ENCODE measurements at places on chromosomes 13 and 19.

DNA sequence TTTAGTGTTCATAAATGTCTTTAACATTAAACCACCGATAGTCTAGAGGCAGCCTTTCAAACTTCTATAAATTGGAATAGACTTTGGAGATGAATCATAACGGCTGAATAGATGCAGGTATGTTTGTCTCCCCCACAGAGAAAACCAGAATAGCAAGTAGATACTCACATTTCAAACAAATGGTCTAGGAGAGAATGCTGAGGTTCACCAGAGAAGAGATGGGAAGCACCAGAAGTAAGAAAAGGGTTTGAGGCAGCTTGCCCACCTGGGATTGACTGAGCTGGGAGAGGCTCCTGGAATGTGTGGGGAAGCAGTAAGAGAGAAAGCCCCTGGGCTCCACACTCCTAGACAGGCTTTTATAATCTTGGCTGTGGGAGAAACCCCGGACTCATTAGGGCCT is 6.4 kb downstream of the IGFL3 start:
- DNase-seq = no peak

GRCh38 chr13:28349907-28350654 is 144.8 kb downstream of the FLT1 start:
- no peak for DNase-seq

GRCh38 chr13:27053902-27054595 is 117.6 kb downstream of the USP12 start:
- DNase-seq = no peak

- peak; percentile 95 for DNase-seq
Measured at GRCh38 chr19:12782424-12783290, 7.3 kb upstream of the HOOK2 start.

DNA sequence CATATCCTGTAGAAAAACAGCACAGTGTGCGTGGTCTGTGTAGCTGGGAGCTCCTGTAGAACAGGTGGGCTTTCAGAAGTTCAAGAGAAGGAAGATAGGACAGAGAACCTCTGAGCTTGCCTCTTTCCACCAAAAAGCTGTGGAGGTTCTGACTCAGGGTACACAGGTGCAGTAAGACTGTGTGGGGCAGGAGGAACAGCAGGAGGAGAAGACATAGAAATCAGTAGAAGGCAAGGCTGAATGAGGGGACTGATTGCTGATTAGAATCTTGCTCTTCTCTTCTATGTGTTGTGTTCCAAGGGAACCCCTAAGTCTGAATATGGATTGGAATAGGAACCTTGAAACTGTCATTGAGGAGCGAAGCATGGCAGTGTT is 122.7 kb downstream of the AKAP11 start:
- DNase-seq = no peak

- no peak for DNase-seq
Measured at GRCh38 chr13:59000770-59001169, 1163.0 kb downstream of the DIAPH3 start.

DNA sequence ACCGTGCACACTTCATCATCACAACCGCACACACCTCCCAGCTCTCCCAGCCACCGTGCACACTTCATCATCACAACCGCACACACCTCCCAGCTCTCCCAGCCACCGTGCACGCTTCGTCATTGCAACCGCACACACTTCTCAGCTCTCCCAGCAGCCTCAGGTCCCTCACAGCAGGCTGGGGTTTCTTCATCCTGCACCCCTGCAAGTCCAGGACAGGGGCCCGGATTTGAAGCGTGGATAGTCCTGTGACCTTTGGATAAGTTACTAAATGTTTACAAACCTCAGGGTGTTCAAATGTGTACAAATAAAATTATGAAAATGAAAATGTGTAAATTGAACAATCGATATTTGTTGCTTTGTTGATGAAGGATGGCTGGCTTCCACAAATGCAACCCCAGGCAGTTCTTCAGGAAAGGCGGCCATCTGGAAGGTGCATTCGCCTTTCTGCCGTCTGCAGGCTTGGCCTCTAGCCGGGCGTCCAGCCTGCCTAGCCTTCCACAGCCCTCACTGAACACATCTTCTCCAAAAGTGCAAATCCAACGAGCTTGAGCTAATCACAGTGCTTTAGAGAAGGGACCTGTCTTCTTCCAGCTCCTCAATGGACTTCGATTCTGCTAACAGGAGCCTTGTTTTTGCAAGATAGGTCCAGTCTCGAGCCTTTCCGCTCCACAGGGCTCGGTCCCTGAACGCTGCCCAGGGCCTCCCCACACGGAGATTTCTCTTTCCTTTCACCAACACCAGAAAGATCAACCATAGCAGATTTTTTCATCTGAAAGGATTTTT is 74.2 kb downstream of the SPACA7 start:
- DNase-seq = no peak

DNA sequence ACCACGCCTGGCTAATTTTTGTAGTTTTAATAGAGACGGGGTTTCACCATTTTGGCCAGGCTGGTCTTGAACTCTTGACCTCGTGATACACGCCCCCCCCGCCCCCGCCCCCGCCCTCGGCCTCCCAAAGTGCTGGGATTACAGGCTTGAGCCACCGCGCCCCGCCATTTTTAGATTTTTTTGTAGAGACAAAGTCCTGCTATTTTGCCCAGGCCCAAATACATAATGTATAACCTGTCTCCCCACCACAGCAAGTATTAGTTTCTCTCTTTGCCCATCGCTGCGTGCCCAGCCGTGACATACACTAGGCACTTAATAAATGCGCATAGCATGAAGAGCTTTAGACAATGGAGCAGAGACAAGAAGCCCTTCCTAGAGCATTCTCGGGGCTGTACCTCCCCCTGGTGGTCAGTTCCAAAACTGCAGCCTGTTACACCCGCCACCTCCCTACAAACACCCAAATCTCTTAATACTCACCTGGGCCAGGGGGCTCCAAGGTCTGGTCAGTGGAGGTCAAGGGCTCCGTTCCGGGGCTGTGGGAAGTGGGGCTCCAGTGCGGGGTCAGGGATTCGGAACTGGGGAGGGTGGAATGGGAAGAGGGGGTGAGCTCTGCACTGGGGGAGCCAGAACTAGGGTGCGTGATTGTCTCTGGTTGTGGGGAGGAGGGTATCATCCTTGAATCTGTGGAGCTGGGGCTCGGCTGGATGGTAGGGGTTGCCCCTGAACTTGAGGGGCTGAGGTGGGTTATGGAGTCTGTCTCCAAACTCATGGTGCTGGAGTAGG is 22.5 kb downstream of the IQCN start:
- DNase-seq = no peak

DNA sequence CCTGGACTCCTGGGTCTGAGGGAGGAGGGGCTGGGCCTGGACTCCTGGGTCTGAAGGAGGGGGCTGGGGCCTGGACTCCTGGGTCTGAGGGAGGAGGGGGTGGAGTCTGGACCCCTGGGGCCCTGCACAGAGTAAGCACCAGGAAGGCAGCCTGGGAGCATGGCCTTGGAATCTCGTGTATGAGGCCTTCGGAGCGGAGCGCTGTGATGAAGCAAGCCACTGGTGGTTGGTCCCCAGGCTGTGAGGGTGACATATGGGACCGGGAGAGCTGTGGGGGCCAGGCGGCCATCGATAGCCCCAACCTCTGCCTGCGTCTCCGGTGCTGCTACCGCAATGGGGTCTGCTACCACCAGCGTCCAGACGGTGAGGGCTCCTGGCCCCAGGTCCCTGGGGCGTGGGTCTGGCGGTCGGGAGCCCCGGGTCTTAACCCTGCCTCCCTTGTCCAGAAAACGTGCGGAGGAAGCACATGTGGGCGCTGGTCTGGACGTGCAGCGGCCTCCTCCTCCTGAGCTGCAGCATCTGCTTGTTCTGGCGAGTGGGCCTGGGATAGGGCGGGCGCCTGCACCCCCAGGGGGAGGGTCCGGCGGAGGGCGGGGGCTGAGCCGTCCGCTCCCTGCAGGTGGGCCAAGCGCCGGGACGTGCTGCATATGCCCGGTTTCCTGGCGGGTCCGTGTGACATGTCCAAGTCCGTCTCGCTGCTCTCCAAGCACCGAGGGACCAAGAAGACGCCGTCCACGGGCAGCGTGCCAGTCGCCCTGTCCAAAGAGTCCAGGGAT is 918 bp downstream of the TMEM190 start:
- DNase-seq = no peak

- no peak for DNase-seq
Measured at GRCh38 chr19:39424934-39425333, 10.8 kb downstream of the RPS16 start.

- DNase-seq = no peak
Measured at GRCh38 chr19:17070421-17070820, 4.8 kb downstream of the HAUS8 start.

DNA sequence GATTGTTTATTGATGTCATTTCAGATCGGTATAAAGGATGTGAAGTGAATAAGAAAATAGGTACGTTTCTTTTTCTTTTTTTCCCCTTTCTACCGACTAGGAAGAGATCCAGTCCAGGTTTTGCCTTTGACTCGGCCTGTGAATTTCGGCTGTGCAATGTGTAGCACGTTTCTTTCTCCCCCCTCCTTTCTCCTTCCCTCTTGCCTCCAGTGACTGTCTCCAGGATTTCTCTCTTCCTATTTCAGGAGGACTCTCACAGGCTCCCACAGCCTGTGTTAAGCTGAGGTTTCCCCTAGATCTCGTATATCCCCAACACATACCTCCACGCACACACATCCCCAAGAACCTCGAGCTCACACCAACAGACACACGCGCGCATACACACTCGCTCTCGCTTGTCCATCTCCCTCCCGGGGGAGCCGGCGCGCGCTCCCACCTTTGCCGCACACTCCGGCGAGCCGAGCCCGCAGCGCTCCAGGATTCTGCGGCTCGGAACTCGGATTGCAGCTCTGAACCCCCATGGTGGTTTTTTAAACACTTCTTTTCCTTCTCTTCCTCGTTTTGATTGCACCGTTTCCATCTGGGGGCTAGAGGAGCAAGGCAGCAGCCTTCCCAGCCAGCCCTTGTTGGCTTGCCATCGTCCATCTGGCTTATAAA is at the start of gene GPC6:
TSS of gene GPC6 (plus strand) at position 185 of the 657 bp plus-strand sequence.
- no peak for DNase-seq

DNA sequence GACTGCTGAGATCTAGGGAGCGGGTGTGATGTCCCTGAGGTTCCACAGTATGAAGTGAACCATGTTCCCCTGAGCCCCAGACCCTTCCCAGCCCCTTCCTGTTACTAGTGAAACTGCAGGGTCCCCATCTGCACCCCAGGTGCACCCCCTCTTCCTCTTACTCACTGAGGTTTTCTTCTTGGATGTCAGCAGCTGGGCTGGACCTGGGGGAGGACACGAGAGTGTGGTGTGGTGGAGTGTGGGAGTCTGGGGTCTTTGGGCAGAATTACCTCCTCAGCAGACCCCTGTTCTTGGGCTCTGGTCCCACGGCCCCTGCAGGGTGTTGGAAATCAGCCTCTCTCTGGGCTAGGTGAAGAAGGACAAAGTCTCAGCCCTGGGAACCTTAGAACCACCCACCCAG is 3.3 kb upstream of the LILRA6 start:
- no peak for DNase-seq

- DNase-seq = no peak
Measured at GRCh38 chr13:73849292-73849691, 284.9 kb downstream of the KLF12 start.

DNA sequence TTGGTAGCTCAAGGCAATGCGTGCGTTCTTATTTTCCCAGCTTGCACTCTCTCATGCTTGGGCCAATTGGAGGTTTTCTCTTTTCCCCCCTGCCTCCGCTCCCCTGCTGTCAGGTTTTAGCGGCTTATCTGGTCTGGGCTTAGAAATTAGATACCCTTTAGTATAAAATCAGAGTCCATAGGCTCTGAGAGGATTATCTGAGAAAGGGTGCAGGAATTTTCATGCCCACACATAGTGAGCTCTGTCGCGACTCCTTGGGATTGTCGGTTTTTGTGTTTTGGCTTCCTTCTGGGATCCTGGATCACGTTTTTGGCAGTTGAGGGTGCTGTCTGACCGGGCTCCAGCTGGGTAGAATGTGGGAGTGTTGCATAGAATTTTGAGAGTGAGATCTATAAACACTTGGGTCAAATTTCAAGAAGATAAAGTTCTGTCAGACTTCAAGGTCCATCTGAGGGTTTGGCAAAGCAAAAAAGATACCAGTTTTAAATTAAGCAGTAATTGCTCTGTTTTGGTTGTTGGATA is 12.4 kb downstream of the CHAF1A start:
- no peak for DNase-seq

DNA sequence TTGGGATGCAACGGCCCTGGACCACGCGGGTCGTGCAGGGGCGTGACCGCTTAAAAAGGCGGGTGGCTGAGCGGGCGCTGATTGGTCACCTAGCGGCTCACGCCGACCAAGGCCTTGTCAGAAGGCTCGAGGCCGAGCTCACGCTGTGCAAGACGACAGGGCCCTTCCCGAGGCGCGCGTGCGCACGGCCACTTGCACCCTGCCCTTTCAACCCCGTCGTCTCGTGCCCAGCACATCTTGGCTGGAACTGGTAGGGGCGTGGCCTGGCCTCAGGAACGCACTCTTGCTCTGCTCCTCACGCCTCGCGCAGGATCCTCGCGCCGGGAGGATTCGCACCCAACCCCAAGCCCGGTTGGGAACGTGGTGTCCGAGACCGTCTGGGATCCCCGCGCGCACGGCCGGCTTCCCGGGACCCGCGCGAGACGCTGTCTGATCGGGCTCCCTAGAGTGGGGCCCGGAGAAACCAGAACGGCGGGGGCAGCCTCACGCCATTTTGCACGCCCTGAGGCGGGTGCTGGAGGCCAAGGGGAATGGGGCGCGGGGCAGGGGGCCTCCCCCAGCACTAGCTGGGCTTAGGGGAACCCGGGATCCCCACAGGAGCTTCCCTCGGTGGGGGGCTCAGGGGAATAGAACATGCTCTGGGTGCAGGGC is at the start of gene MEIOSIN:
TSS of gene MEIOSIN (plus strand) at position 280 of the 651 bp plus-strand sequence. CDS start 1,938 bp downstream, outside the sequence.
- DNase-seq = no peak

DNA sequence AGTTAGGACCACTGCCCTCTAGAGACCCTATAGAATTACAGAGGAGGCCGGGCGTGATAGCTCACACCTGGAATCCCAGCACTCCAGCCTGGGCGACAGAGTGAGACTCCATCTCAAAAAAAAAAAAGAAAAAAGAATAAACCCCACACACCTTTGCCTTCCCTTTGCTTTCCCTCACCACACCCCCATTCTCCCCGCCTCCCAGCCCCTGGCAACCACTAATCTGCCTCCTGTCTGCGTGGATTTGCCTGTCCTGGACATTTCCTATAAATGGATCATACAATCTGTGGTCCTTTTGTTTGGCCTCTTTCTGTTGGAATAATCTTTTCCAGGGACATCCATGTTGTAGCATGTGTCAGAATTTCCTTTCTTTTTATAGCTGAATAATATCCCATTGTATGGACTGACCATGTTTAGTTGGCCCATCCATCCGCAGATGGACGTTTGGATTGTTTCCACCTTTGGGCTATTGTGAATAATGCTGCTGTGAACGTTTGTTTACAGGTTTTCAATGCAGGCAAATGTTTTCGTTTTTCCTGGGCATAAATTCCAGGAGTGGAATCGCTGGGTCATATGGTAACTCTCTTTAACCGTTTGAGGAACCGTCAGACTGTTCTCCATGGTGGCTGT is 15.3 kb downstream of the NACC1 start:
- DNase-seq = no peak

GRCh38 chr13:21980049-21980448 is 309.2 kb downstream of the FGF9 start:
- DNase-seq = no peak

DNA sequence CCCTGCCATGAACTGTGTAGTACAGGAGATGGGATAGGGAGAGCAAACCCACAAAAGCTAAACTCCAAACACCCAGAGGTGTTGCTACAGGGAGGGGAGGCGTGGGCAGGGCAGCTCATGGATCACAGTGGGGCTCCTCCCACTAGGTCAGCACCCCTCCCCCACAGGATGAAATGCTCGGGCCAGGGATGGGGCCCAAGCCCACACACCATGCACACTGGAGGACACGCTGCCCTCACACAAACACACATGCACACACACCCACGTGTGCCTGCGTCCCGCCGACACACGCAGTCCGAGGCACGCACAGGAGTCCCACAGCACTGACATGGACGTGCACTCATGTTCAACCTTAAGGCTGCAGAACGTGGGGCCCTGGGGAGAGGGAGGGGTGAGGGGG is 6.0 kb upstream of the CCNP start:
- no peak for DNase-seq

GRCh38 chr19:18232540-18233223 is 6.4 kb upstream of the PDE4C start:
- no peak for DNase-seq

All from activated gamma-delta T cell (primary cell).